ENCODE measurements at places on chromosomes 11 and 22.

- DNase-seq = no peak
Measured at GRCh38 chr11:131234221-131234620, 136.2 kb upstream of the NTM start.

DNA sequence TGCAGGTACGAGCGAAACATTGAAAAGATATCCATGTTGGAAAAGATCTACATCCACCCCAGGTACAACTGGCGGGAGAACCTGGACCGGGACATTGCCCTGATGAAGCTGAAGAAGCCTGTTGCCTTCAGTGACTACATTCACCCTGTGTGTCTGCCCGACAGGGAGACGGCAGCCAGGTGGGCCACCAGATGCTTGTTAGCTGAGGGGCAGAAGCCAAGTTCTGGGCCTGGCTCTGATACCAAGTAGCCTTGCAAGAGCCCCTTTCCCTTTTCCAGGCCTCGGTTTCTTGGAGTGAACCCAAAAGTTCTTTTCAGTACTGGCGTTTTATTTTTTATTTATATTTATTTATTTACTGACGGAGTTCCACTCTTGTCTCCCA is 9.6 kb downstream of the F2 start:
- DNase-seq = no peak

DNA sequence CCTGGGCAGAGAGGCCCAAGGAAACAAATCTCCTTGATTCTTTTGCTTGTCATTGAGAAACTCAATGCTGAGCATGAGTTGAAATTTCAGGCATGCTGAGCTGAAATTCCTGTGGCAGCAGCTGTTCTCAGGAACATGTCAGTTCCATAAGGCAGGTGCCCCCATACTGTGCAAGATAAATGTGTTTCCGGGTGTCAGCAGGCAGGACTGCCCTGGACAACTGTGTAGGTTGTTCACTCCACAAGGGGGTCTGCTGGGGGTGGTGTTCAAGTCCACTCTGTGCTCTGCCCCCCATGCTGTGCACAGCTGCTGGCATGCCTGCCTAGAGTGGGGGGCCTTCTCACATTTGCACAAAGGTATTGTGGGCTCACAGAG is 133.7 kb downstream of the CTTN start:
- DNase-seq = no peak

DNA sequence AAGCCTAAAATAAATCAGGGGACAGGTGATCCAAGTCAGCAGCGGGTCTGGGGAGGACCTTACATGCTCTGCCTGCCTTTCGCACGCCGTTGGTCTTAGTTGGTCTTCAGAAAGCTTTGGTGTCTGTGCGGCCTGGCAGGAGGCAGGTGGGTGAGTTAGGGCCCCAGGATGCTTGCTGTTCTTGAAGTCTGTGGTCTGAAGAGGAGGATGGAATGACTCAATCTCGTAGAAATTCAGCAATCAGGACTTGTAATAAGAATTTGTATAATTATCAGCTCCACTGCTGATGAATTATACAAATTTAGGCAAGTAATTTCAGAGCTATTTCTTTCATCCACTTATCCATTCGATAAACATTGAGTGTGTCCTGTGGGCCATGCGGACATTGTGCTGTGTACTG is 138.5 kb downstream of the FEZ1 start:
- no peak for DNase-seq

- DNase-seq = no peak
Measured at GRCh38 chr11:120200677-120201076, 10.2 kb upstream of the OAF start.

GRCh38 chr11:18011633-18012032 is 1.2 kb downstream of the SERGEF start:
- DNase-seq = no peak

- no peak for DNase-seq
Measured at GRCh38 chr11:111737444-111738210, 28.6 kb downstream of the PPP2R1B start.

DNA sequence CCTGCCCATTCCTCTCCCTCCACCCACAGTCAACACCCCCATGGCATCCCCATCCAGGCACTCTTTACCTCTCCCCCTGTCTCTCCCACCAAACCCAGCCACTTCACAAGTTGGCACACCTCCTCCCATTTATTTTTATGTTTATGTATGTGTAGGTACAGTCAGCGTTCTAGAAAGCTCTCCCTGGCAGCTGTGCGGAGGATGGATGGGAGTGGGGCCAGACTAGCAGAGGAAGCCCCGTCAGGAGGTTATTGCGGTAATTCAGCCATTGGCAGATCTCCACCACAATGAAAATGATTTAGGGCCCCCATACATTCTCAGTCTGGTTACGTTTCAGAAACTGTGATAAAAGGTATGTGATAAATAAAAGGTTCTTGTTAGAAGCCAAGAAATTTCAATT is 51.3 kb downstream of the BTG4 start:
- DNase-seq = no peak

Measured in activated T-cell treated with anti-CD3 and anti-CD28 coated beads, Interleukin-2, amount 50 U/mL, for 4 hours (primary cell).